MV-4-11 (cell line): ENCODE measurements at places on chromosomes 2 and 18.
A peak's percentile ranks its signal among the peaks of the same experiment; 100 is the strongest.

DNA sequence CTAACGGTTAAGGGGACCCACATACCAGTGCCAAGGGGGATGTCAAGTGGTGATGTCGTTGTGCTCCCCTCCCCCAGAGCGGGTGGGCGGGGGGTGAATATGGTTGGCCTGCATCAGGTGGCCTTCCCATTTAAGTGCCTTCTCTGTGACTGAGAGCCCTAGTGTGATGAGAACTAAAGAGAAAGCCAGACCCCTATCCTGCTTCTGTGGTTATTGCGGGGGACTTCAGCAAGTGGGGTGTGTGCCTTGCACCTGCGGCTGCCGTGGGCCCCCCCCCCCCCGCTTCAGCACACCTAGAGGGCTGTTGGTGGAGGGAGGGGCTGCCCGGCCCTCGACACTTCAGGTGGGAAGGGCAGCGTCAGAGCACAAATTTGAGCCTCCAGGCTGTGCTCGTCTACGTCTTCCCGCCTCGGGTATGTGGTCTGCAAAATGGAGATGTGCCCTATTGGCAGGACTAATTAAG lies 6.1 kb downstream of the CTDSP1 start:
- peak; percentile 38 for DNase-seq

- DNase-seq, result no peak
Measured at GRCh38 chr18:70643812-70644211, 355.0 kb downstream of the SOCS6 start.

- DNase-seq, result no peak
Measured at GRCh38 chr2:228649447-228649846, 468.0 kb upstream of the SPHKAP start.

- DNase-seq, result no peak
Measured at GRCh38 chr2:197356136-197356535, 45.6 kb upstream of the ANKRD44 start.

GRCh38 chr2:60796573-60797509 lies 40.8 kb downstream of the PAPOLG start:
- DNase-seq, result peak; percentile 97

DNA sequence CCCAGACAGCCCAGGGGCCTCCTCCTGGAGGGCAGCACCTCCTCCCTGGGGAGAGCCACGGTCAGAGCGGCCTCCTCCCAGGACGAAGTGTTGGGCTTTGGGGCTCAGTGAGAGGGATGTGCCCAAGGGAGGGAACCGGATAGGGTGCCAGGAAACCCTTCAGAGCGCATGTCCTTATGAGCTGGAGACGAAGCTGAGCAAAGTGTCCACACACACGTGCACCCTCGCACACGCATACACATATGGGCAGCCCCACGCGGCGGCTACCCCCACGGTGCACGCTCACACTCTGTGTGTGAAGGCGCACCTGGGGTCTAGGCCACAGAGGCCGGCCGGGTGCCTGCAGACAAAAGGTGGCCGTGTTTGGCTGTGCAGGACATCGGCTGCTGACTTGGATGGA lies 106.1 kb upstream of the HDAC4 start:
- no peak for DNase-seq

GRCh38 chr2:202758604-202759003 lies 113.0 kb downstream of the ICA1L start:
- DNase-seq, result no peak

GRCh38 chr18:49342690-49343089 lies 117.8 kb downstream of the DYM start:
- DNase-seq, result no peak

GRCh38 chr2:183349091-183349490 lies 224.8 kb downstream of the NUP35 start:
- no peak for DNase-seq

GRCh38 chr2:236273126-236273525 lies 8.9 kb upstream of the ASB18 start:
- no peak for DNase-seq

DNA sequence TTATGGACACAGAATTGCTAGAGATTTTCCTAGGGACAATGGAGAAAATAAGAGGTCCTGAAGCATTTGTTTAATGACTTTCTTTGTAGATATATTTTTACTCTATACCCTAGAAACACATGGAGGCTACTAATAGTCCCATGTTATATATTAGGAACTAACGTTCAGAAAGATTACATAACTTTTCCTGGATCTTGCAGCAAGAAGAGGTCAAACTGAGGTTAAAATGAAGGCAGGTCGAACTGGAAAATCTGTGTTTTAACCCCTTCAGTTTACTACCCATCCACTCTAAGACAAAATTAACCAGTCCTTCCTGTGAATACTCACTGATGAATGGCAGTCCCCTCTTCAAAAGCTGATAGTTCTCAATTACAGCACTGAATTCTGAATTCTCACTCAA lies 1415.8 kb upstream of the CELF4 start:
- DNase-seq, result peak; percentile 66

DNA sequence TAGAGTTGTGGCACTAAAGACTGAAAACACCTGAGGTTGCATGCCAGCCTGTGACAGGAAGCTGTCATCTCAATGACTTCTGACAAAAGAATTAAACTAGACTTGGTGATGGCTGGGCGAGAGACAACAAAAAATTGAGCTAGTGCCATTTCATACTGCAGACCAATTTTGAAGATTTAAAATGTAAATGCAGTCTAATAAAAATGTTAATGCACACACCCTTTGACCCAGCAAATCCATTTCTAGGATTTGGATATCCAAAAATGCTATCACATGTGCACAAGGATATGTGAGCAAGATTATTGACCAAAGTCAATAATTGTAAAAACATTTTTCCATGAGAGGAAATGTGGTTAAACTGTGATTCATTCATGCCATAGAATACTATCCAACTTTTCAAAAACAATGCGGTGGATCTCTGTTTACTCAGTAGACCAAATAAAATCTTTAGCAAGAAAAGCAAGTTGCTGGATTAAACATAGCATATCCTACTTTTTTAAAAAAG lies 5.6 kb downstream of the FBXO36 start:
- DNase-seq, result no peak

- no peak for DNase-seq
Measured at GRCh38 chr2:197268786-197269584, 41.6 kb downstream of the ANKRD44 start.

GRCh38 chr2:33765122-33765521 lies 166.0 kb upstream of the FAM98A start:
- no peak for DNase-seq

DNA sequence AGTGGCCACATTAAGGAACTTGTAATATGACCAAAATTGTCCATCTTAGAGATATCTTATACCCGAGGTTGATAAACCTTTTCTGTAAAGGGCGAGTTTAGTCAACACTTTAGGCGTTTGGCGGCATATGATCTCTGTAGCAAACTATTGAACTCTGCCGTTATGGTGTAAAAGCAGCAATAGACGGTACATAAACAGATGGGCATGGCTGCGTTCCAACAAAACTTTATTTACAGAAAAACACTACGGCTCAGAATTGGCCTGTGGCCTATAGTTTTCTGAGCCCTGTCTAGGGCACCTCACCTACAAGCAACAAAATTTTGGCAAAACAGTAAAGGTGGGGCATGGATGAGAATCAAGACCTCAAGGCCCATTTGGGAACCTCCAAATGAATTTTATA lies 121.9 kb upstream of the HAAO start:
- DNase-seq, result no peak

DNA sequence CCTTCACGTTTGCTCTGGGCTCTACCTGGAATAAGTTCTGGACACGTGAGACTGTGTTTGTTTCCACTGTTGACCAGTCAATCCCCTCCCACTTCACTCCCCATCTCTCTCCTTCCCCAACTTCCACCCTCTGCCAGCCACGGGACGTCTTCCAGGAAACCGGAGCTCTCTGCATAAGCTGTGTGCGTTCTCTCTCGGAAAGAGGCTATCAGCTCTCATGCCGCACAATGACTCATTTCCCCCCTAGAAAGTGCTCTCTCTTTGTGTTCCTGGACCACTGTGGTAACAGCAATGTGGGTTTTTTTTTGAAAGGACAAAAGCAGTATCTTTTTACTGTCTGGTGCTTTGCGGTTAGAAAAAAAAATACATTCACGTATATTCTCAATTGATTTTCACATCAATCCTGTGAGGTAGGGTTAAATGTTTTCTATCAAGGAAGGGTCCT lies 10.2 kb downstream of the PROKR1 start:
- peak; percentile 89 for DNase-seq

- DNase-seq, result peak; percentile 25
Measured at GRCh38 chr2:23651187-23652080, 266.5 kb downstream of the KLHL29 start.

GRCh38 chr18:55489034-55489986 lies 98.7 kb downstream of the TCF4 start:
- no peak for DNase-seq
